Activated CD8-positive, alpha-beta memory T cell treated with anti-CD3 and anti-CD28 coated beads, Interleukin-2, amount 50 U/mL, for 4 hours (primary cell): ENCODE measurements at places on chromosomes 2 and 18.

DNA sequence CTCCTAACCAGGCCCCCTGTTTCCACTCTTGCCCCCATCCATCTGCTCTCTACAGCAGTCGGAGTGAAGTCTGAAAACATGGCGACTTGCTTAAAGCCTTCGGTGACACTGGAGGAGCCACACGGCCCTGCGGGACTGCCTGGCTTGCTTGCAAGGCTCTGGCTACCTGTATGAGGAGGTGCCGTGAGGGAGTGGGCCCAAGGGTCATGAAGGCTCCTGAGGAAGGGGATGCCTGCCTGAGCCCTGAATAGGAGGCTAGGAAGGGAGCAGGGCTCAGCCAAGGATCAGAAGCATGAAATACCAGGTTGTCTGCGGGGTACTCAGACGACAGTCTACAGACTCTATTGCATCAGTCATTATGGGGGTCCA lies 75.4 kb downstream of the EMX1 start:
- no peak for DNase-seq

- no peak for DNase-seq
Observed at GRCh38 chr2:54224997-54225396, 31.0 kb downstream of the TSPYL6 start.

GRCh38 chr2:113232123-113232522 lies 46.6 kb downstream of the PAX8 start:
- DNase-seq, result no peak

DNA sequence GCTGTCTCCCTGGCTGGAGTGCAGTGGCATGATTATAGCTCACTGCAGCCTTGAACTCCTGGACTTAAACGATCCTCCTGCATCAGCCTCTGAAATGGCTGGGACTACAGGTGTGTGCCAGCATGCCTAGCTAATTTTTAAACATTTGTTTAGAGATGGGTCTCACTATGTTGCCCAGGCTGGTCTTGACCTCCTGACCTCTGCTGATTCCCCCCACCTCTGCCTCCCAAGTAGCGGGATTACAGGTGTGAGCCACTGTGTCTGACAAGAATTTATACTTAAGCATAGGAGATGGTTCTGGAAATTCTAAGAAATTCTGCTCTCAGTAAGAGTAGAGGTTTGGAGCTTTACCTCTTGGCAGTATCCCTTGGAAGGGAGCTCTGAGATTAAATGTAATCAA lies 18.2 kb downstream of the MTHFD2 start:
- DNase-seq, result no peak

- DNase-seq, result peak; percentile 79
Observed at GRCh38 chr2:96839293-96839874, 4.4 kb downstream of the ANKRD23 start.

- no peak for DNase-seq
Observed at GRCh38 chr2:229265727-229266126, 5.4 kb downstream of the PID1 start.

DNA sequence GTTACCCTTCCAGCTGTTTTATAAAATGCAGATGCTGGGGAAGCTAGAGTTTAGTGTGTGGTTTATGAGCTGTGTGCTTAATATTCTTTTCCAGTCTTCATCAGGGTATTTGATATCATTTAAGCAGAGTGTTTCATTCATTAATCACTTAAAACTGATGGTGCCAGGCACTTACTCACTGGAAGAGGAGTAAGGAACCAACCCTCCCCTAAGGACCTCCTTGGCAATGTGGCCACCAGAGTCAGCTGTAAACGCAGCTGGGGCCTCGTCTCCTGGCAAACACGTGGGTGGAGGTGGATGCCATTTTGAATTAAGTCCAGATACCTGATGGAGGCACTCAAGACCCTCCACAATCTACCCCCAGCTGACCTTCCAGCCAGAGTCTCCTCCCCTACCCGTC lies 331.6 kb downstream of the CLIP4 start:
- DNase-seq, result no peak

DNA sequence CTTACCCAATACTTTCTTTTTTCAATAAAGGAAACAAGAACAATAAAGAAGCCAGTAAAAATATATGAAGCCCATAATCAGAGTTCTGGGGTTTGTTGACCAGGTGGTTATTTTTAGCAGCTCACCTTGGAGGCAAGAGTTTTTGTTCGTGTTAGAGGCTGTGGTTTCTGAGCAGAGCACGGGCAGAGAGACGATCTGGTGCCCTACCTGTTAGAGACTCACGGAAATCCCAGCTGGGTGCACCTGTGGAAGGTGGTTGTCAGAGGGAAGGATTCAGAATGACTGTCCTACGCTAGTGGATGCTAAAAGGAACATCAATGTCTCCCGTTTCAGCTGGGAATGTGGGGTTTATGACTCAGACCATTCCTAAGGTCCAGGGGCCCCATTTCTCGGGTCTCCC lies 87.6 kb downstream of the NRP2 start:
- DNase-seq, result no peak

GRCh38 chr2:74498500-74499266 lies 720 bp downstream of the LBX2 start:
- no peak for DNase-seq

DNA sequence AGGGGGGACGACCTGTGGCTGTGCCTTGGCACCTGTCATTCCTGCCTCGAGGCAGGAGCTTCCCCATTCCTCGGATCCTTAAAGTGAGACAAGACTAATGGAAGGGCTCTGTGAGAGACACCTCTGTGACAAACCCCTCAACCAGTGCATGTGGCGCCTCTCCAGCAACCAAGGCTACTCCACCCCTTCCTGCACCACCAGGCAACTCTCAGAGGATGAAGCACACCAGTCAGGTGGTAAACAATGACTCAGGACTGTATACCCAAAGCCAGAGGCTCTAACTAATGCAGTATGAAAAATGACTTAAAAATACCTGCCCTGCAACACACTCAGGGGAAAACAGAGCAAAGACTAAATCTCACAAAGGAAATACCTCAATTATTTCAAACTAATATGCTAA lies 136.9 kb downstream of the UXS1 start:
- peak; percentile 58 for DNase-seq

GRCh38 chr18:6639305-6639704 lies 90.2 kb upstream of the ARHGAP28 start:
- DNase-seq, result no peak

GRCh38 chr2:3121601-3122000 lies 256.0 kb downstream of the EIPR1 start:
- DNase-seq, result no peak
